NCI-H510A treated with DMSO at 0.1 percent for 48 hours (cell line): ENCODE measurements at places on chromosomes 11 and 22.

GRCh38 chr22:19755722-19756287, 4.8 kb upstream of the TBX1 start:
- no peak for DNase-seq

DNA sequence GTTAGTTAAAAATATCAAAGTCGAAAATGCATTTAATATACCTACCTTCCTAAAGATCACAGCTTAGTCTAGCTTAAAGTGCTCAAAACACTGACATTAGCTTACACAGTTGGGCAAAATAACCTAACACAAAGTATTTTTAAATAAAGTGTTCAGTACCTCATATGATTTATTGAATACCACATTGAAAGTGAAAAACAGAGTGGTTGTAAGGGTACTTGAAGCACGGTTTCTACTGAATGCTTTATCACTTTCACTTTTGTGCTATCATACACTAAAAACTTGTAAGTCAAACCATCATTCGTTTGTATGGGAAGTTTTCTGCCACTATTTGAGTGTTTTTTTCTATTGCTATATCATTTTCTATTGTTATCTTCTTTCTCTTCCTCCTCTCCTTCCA, 36.6 kb downstream of the ZBTB44 start:
- DNase-seq = no peak

DNA sequence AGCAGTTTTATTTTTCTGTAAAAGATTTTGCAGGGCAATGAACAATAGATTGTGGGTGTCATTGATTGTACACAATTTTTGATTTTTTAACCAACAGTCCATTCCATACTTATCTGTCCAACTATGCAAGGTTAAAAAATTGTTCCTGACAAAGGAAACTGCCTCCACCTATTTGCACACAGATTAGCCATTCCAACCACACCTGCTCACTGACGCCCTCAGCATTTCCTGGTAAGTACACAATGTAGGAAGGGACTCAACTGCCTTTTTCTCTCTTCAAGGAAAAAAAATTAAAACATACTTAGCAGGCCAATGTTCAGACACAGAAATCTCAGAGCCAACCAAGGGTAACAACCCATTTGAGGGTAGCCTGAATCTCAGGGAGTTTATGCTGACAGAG, 4.3 kb upstream of the FUT4 start:
- DNase-seq = no peak

DNA sequence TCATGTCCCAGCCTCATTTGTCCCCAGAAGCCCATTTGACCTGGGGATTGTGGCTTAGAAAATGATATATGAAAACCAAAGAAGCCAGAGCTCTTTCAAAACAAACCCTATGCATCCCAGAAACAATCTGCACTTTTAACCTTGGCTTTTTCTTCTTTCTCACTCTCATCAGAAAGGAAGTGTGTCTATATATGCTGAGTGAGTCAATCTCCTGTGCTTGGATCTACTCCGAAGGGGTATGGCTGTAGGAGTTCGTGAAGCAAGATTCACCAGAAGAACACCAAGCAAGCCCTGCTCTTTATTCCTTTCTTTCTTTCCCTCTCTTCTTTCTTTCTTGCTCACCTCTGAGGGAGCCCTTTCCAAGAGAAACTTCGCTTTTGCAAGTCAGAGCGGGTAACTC, 636 bp downstream of the PAMR1 start:
- no peak for DNase-seq

DNA sequence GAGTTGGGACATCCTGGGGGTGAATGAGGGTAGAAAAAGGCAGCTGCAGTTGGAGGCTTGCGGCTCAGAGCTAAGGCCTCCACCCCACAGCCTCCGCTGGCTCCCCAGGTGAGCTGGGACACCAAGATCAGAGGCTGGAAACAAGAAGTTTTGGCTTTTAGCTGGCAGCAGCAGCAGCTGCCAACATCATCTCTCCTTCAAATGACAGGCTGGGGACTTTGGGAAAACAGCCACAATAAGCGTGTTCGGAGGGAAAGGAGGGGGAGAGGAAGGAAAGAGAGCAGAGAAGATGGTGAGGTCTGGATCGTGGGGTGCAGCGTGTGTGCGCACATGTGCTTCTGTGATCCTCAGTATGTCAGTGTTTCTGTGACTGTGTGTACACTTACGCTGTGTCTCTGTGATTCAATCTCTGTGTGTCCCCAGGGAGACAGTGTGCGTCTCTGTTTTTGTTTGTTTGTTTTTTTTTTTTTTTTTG, 62.0 kb upstream of the RASD2 start:
- no peak for DNase-seq
